ENCODE measurements at places on chromosomes 13 and 19.

GRCh38 chr19:12156223-12157058 is at the start of gene ZNF625:
Gene ZNF625 (minus strand): TSS chr19:12156734. CDS start chr19:12156558, 176 bp downstream.
- no peak for DNase-seq

DNA sequence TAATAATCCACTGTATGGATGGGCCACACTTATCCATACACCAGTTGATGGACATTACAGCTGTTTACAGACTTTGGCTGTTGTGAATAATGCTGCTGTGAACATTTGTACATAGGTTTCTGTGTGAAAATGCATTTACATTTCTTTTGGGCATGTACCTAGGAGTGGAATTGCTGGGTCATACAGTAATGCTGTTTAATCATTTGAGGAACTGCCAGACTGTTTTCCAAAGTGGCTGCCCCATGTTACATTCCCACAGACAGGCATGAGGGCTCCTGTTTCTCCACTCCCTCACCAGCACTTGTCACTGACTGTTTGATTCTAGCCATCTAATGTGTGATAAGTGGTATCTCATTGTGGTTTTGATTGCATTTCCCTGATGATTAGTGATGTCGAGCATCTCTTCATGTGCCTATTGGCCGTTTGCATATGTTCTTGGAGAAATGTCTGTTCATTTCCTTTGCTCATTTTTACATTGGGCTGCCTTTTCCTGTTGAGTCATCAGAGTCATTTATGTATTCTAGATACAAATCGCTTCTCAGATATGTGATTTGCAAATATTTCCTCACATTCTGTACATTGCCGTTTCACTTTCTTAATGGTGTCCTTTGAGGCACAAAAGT is 12.8 kb downstream of the TMEM255B start:
- no peak for DNase-seq

- DNase-seq = no peak
Measured at GRCh38 chr13:107091428-107091827, 523.5 kb upstream of the ARGLU1 start.

DNA sequence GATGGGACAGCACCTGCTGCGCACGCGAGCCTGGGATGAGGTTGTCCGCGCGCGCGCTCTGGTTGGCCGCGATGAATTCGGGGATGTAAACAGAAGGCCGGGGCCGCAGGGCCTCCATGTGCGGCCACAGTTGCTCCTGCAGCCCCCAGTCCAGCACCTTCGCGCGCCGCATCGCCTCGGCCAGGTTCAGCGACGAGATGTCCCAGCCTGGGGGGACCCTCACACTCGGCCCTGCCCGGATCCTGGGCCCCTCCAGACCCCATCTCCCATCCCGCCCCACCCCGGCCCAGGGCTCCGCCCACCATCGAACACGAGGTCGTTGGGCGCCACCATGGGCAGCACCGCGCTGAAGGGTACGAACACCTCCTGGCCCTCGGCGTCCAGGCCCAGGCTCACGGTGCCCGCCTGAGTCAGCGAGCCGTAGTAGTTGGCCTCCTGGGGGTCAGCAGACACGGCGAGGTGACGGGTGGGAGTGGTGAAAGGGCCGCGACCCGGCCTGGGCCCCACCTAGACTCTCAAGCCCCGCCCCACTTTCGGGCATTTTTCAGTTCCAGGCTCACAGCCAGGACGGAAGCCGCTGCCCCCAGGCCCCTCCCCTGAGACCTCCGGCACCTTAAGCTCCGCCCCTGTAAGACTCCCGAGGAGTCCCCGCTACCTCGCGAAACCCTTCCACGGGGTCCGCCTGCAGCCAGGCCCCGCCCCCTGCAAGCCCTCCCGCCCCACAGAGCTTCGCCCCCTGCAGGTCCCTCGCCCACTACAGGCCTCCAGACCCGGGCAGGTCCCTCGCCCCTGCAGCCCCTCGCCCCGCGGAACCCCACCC is 1.1 kb downstream of the ISYNA1 start:
- DNase-seq = peak; percentile 86

GRCh38 chr13:94065741-94066140 is 413.7 kb downstream of the DCT start:
- no peak for DNase-seq

DNA sequence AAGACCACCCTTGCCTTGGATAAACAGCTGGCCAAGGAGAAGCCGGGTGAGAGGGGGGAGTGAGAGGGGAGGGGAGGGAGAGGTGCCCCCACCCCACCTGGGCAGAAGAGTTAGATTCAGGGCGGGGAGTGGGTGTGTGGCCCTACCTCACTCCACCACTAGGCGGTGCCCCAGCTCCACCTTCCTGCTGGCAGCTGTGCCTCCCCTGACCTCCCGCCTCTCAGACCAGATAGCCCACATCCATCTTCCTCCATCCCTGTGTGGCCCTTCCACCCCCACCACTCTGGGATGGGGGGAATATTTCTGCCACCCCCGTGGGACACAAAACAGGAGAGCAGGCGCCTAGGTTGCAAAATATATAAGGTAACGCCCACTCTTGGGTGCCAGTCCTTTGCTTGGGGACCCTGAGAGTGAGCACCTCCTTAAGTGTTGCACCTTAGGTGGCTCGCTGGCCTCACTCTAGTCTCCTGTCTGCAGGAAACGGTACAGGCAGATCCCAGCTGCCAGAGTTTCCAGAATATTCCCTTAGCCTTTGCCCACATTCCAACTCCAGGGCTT is 13.8 kb upstream of the EHD2 start:
- peak; percentile 62 for DNase-seq
